Peyer's patch (tissue), 4 donors: ENCODE measurements at places on chromosomes 7 and 10. TPM values are rescaled to one million over a fixed set of nuclear protein-coding genes. Genes with fewer than 3 reads are reported as not detected.

GRCh38 chr7:80650030-80650429 lies 11.6 kb downstream of the CD36 start:
- DNase-seq = no peak

- DNase-seq = no peak
These were observed 1.2 kb upstream of the FAM241B start for GRCh38 chr10:69628891-69629290.

- DNase-seq = no peak
These were observed 17.1 kb downstream of the CNNM1 start for GRCh38 chr10:99346247-99346646.

- DNase-seq = no peak
These were observed 94.2 kb downstream of the LRMDA start for GRCh38 chr10:75525646-75526045.

- no peak for DNase-seq
These were observed 8.8 kb upstream of the TYSND1 start for GRCh38 chr10:70155255-70155838.

DNA sequence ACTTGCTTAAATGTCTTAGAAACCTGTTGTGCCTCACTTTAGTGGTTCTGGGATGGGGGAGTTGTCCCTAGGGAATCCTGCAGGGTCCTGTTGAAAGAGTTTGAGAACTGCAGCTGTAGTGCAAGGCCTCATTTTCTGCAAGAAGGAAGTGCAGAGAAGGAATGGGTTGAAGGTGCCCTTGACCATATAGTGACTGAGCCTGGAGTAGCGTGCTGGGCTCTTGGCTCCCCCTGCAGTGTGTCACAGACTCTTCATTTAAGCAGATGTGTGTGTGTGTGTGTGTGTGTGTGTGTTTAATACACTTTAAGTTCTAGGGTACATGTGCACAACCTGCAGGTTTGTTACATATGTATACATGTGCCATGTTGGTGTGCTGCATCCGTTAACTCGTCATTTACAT lies 92.2 kb downstream of the GRK5 start:
- no peak for DNase-seq

DNA sequence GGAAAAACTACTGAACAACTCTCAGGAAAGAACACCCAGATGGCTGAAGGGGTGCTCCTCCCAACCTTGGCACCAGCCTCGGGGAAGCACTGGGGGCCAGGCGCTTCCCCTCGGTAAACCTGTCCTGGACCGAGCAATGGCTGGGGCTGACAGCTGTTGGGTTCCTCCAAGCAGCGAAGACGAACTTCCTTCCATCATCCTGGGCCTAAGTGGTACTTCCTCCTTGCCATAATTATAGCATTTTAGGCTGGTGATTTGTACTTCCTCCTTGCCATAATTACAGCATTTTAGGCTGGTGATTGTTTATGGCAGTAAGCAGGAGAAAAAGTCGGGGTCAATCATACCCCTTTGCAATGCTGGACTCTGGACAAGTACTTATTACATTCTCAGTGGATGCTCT lies 69.3 kb downstream of the MYOF start:
- no peak for DNase-seq

GRCh38 chr7:22420973-22421635 lies 64.2 kb upstream of the RAPGEF5 start:
- no peak for DNase-seq

GRCh38 chr7:139845443-139845805 lies 16.4 kb downstream of the TBXAS1 start:
- DNase-seq = no peak

Gene ADARB2
- total RNA-seq = 2.0 TPM

Gene ZNF479
- total RNA-seq = not detected

Gene OTUD1
- 11.2 TPM for total RNA-seq

Gene SCIN
- 257 TPM for total RNA-seq

Gene AMZ1
- not detected for total RNA-seq
